ENCODE measurements at places on chromosomes 1 and 21.

DNA sequence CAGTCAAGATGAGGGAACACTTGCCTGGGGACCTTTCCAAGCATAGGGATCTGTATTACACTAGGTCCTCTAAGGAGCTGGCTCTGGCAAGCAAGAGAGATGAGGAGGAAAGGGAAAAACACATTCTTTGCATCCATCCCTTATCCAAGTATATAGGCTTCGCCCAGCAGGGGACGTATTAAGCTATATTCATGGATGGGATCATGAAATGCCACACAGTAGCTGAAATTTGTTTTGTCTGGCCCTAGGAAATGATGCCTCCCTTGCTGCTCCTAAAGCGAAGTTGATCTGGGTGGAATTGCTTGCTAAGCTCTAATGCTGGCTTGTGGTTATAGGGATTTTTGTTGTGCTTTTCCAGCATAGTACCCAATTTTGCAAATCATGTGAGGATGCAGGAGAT lies 32.1 kb downstream of the CENPF start:
- no peak for DNase-seq

DNA sequence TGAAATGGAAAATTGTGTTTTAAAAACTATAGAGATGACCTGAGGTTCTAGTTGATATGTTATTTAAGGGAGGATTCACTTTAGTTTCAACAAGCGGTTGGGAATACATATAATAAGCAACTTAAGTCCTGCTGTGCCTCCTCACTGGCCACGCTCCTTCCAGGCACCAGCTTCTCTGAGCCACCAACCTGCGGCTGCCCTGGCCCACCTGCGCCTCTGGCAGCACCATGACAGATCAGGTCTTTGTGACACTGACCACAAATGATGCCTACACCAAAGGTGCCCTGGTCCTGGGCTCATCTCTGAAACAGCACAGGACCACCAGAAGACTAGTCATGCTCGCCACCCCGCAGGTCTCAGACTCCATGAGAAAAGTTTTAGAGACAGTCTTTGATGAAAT lies 7.0 kb upstream of the USP24 start:
- no peak for DNase-seq

GRCh38 chr21:25426580-25426979 lies 180.7 kb downstream of the MRPL39 start:
- no peak for DNase-seq

DNA sequence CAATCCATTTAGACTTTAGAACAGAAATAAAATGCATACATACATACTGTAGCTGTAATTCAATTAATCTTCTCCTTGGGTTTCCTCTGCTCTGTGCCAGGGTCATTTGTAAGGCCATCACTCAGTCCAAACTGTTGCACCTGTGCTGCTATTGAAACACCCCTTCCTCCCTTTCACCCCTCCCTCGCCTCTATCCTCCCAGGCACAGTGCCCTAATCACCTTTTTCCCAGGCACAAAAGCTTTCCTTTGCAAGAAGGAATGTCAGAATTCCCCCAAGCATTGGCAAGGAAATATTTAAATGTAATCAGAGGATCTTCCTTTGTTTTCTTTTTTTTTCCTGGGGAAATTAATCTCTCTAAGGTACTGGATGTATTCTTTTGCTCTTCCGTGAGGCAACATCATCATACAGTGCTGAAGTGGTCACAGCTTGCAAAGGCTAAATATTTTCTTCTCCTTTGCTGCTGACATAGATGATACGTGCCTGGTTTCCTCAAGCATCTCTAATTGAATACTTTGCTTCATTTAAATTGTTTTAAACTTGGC lies 339.3 kb upstream of the NR5A2 start:
- no peak for DNase-seq
